ENCODE measurements at places on chromosomes 3 and 15. TPM values are rescaled to one million over a fixed set of nuclear protein-coding genes. Genes with fewer than 3 reads are reported as not detected.

The KY gene
- total RNA-seq: not detected

The SORD gene
- 2.8 TPM for total RNA-seq

The CCDC54 gene
- total RNA-seq: not detected

The SNURF gene
- total RNA-seq: 42.7 TPM

The CACNA2D2 gene
- total RNA-seq: under 0.01 TPM

The EHHADH gene
- total RNA-seq: 4.0 TPM

The SCG5 gene
- total RNA-seq: 0.44 TPM

The SAMMSON gene
- not detected for total RNA-seq

The GHSR gene
- not detected for total RNA-seq

The TERC gene
- 118 TPM for total RNA-seq

The ABHD5 gene
- 9.8 TPM for total RNA-seq

The TGM5 gene
- total RNA-seq: not detected

The GNL3 gene
- total RNA-seq: 47.5 TPM

The CCK gene
- total RNA-seq: not detected

The CHRFAM7A gene
- total RNA-seq: 0.60 TPM

The ST3GAL6 gene
- total RNA-seq: 24.8 TPM

The TMC3 gene
- not detected for total RNA-seq

The SENP7 gene
- total RNA-seq: 14.7 TPM

The UCN2 gene
- total RNA-seq: not detected

The GPR171 gene
- total RNA-seq: not detected

The DLG1 gene
- 80.2 TPM for total RNA-seq

The BSN gene
- under 0.01 TPM for total RNA-seq

The NDN gene
- total RNA-seq: 26.8 TPM

The ITPR1 gene
- 22.6 TPM for total RNA-seq

The FEZF2 gene
- total RNA-seq: not detected

The SERPINI2 gene
- not detected for total RNA-seq

The MELTF gene
- 0.40 TPM for total RNA-seq

The BBX gene
- 28.6 TPM for total RNA-seq

The RABL3 gene
- total RNA-seq: 6.7 TPM

The TRPM1 gene
- not detected for total RNA-seq

The INKA1 gene
- total RNA-seq: 17.2 TPM

The ALS2CL gene
- total RNA-seq: 5.8 TPM

The COLQ gene
- total RNA-seq: 0.44 TPM

The STRA6 gene
- total RNA-seq: under 0.01 TPM

The HTR3E gene
- total RNA-seq: not detected

The MCTP2 gene
- 2.8 TPM for total RNA-seq

The DUOX2 gene
- total RNA-seq: not detected

The MYO5C gene
- total RNA-seq: 7.4 TPM

The ANKRD34C gene
- not detected for total RNA-seq

The GOLGA8T gene
- total RNA-seq: not detected

The SPRED1 gene
- 13.9 TPM for total RNA-seq

The PEAK1 gene
- 61.9 TPM for total RNA-seq

The KPNA1 gene
- 20.6 TPM for total RNA-seq

The STRIT1 gene
- not detected for total RNA-seq

The ABHD17C gene
- total RNA-seq: 5.0 TPM

The NEK11 gene
- 2.0 TPM for total RNA-seq

The DNAH1 gene
- 1.1 TPM for total RNA-seq

The GRIP2 gene
- total RNA-seq: not detected

The TNIK gene
- total RNA-seq: 9.7 TPM

The MAP1A gene
- 0.20 TPM for total RNA-seq

The CNTN6 gene
- total RNA-seq: not detected

The ZIC4 gene
- total RNA-seq: not detected

Measured in lung microvascular endothelial cell (primary cell).